ENCODE measurements at places on chromosomes 12 and 14. TPM values are rescaled to one million over a fixed set of nuclear protein-coding genes. Genes with fewer than 3 reads are reported as not detected.

The DEPDC4 gene
- total RNA-seq, result not detected

The OSBPL8 gene
- 58.1 TPM for total RNA-seq

- no peak for DNase-seq
These were observed 473.1 kb downstream of the EGLN3 start for GRCh38 chr14:33477797-33478196.

- DNase-seq, result no peak
These were observed 53.9 kb upstream of the FICD start for GRCh38 chr12:108461058-108461660.

GRCh38 chr12:121060149-121061001, 21.3 kb upstream of the OASL start:
- peak; percentile 53 for DNase-seq

- DNase-seq, result peak; percentile 42
These were observed 6.1 kb downstream of the FRMD6 start for GRCh38 chr14:51657762-51658161.
